Fibroblast of skin of back (primary cell): ENCODE measurements at places on chromosomes 7 and 10.

DNA sequence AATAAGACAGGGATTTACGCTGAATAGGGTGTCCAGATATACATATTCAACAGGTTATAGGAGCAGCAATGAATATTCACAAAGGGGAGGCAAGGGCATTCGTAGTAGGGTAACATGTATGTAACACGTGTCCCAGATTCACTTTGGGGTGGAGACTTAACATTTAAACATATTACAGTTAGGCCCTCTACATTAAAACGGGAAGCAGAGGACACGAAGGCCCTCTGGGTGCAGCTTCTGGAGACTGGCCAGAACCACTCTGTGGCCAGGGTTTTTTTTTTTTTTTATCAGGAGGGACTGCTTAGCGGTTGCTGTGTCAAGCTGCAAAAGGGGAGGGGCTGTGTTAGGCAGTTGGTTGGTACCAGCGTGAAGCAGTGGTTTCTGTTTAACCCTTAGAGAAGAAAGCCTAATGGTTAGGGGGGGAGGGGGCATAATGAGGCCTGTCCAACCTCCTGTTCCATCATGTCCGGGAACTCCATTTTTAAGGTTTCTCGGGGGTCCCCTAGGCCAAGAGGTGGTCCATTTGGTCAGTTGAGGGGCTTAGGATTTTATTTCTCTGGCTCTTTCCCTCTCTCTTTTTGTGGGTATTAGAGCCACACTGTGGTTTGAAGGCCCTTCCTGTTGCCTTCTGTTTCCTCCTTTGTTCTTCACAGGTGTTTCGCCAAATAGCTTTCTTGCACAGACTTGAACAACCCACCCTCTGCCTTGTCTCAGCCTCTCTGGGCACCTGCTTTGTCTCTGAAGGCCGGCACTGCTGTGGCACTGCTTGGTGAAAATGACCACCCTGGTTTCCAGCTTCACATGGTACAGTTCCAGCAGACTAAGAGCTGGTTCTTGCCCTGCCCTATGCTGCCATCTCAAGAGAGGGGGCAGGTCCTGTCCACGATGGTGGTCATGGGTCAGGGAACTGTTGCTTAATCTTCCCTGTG lies 26.4 kb downstream of the PRF1 start:
- DNase-seq = peak; percentile 61

- no peak for DNase-seq
Observed at GRCh38 chr7:63105978-63106377, 892.7 kb upstream of the ZNF722 start.

DNA sequence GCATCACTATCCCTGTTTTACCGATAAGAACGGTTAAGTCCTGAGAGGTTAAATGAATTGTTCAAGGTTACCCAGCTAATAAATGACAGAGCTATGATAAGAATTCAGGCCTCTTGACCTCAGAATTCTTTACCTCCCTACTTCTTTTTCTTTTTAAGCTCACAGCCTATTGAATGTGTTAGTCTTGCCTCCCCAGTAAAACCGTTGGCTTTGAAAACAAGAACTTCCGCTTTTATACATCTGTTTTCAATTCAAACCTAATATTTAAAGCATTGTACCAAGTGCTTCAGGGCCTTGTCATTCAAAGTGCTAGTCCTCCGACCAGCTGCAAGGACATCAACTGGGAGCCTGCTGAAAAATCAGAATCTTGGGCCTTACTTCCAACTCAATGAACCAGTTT lies 15.6 kb downstream of the SEC31B start:
- peak; percentile 86 for DNase-seq

DNA sequence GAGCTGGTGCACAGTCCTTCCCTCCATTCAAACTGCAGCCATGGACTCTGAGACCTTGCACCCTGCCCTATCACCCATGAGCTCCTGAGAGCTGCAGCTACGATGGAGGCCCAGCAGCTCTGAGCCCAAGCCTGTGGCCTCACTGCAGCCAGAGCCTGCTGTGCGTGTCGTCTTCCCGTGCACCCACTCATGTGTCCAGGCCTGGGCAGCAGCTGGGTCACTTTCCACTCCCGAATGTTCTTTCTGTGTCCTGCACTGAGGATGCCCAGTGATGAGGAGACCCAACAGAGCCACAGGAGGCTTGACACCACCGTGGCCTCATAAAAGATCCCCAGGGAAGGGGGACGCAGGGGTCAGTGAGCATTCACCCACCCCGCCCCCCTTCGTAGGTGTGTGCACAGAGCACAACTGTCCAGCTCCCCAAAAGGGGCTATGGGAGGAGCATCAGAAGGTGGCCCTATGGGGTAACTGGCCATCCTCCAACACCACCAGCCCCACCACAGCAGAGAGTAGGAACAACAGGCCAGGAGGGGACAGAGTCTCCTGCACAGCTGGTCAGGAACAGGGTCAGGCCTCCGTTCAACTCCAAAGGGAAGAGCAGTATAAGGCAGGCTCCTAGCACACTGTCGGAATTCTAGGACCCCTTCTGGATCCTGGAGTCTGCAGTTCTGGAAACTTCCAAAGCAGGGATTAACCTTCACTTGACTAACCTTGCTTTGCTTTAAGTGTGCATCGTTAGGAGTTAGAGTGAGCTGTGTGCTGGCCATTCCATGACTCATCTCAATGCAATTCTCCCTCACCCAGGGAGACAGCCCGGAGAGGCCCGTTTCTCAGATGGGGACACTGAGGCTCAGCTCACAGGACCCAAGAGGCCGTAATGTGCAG lies 52.6 kb downstream of the RASGEF1A start:
- peak; percentile 6 for DNase-seq

- DNase-seq = peak; percentile 96
Observed at GRCh38 chr10:69864321-69864720, 62.6 kb downstream of the COL13A1 start.

- no peak for DNase-seq
Observed at GRCh38 chr7:4273566-4274230, 408.4 kb upstream of the FOXK1 start.

DNA sequence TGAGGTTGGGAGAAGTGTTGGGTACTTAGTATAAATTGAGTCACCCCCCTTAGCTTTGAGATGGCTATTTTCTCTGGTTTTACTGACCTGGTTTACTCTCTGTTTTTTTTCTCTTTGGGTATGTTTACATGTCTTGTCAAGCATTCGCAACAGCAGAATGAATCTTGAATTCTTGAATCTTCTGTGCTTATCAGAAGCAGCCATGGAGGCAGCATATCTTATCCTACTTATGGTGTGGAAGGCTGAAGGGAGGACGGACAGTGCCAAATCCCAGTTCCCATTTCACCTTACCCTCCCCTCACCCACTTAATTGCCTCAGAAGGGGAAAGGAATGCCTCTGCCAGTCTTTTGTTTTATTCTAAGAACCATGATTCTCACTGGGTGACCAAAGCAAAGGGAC lies 3.7 kb downstream of the SND1 start:
- DNase-seq = no peak

- no peak for DNase-seq
Observed at GRCh38 chr10:127802531-127803095, 65.6 kb downstream of the FOXI2 start.

- no peak for DNase-seq
Observed at GRCh38 chr10:1043532-1043995, 5.4 kb downstream of the IDI1 start.

DNA sequence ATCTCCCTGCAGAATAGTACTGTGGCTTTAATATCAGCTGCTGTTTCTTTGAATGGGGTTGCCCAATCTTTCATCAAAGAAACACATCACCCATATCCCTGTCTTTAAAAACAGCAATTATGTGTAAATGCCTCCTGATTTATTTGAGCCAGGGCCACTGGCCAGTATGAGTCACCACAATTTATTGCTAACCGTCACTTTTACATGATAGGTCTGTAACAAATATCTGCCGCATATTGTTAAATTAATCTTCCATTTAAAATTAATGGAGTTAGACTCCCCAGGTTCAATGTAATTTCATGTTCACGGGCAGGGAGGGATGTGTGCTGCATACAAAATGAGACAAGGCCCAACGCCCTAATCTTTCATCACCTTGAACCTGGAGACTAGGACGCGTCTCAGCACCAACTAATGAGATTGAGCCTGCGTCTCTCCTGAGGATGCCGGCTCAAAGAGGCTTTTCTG lies 673.4 kb downstream of the AUTS2 start:
- DNase-seq = no peak

- peak; percentile 11 for DNase-seq
Observed at GRCh38 chr10:55283031-55283430, 482.0 kb upstream of the PCDH15 start.

GRCh38 chr10:76197293-76197692 lies 765.9 kb downstream of the LRMDA start:
- DNase-seq = no peak

DNA sequence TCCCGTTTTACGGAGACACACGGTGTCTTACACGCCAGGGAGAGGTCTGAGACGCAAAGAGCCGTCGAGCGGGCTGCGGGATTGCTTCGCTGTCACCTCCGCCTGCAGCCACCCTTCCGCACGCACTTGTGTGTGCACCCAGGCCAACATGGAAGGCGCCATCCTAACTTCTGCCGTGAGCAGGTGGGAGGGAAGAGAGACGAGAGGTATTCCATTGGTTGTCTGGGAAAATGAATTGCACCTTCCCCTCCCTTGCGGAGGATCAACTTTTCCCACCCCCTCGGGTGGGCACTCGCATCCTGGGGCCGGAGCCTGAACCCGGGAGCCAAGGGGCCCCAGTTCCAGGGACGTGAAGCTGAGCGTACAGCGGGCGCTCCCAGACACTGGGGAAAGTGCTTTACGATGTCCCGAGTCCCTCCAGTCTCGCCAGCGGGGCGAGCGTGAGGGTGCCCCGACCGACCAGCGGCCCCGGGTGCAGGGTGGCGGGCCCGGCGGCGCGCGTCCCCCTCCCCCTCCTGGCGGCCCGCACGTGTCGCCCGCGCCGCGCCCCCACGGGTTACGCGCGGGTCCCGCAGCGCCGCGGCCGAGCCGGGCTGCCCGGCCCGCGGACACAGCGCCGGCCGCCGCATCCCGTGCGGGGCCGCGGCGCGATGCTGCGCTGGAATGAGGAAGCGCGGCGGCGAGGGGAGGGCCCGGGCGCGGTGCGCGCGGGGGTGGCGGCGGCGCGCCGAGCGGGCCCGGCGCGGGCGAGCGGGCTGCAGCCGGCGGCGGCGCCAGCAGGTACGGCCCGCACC lies 984 bp upstream of the IKZF1 start:
- DNase-seq = no peak

DNA sequence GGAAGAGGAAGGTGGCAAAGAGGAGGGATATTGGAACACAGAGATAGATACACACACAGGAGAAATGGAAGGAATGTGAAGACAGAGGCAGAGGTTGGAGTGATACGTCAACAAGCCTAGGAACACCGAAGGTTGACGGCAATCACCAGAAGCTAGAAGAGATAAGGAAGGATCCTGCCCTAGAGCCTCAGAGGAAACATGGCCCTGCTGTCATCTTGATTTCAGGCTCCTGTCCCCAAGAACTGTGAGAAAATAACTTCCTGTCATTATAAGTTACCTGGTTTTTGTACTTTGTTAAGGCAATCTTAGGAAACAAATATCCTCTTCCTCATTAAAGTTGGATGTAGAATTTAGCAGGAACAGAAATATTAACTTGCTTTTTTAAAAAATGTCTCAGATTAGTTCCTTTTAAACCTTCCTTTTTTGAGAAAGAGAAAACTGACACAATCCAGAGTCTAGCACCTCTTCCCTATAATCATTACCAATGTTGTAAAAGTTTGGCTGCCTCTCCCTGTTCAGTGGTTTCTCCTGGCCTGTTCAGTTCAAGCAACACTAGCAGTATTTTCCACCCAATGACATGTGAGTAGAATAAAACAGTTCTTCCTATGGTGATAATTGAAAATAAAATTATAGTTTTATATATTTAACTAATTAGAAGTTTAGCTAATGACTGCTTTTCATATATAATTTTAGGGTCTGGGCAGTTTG lies 28.8 kb upstream of the GNAI1 start:
- no peak for DNase-seq

DNA sequence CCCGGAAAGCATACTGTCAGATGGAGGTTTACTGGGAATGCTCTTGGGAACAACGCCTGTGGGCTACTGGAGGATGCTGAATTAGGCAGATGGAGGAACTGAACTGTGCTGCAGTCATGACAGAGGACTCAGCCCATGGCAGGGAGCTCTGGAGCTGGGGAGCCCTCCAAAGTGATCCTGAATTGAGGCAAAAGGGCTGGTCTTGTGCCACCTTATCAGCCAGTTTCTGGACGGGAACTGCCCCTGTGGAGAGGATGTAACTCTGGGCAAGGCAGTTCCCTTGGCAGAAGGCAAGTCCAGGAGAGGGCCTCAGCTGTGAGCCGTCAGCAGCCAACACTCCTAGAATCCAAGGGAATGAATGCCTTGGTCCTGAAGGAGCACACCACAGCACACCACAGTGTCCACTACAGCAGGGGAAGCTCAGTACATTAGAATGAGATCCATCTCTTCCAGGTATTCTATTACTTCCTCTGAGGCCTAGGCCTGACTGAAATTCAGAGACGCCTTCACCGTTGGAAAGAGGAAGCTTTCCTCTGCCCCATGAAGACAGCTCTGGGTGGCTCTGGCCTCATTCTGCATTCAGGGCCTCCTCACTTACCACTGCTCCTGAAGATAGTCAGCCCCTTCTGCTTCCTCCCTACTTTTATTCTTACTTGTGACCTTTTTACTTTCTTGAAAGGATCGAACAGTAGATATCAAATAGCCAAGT lies 139.6 kb upstream of the GPR26 start:
- no peak for DNase-seq

DNA sequence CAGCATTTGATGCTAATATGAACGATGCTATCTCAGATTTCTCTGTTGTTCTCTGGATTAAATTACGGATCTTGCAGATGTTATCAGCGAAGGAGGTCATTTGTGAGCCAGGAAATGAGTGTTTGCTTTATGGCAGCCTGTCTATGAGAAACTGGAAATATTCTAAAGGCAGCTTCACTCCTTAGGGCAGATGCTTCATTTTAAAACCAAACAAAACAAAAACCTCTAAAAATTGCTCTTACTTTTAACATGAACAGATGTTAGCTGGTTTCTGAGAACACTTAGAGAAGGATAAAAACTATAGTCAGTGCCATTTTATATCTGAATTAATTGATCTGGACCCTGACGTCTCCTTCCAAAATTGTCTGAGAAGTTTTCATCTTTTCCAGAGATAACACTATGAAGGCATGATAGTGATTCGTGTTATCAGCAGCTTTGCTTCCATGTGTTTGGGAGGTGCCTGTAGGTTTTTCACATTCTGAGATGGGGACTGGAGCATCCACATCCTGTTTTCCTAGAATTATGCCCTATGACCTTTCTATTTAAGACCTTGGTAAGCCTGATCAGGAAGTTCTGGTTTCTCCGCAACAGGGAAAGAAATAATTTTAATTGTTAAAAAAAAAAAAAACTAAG lies 53.1 kb downstream of the CPED1 start:
- DNase-seq = no peak

DNA sequence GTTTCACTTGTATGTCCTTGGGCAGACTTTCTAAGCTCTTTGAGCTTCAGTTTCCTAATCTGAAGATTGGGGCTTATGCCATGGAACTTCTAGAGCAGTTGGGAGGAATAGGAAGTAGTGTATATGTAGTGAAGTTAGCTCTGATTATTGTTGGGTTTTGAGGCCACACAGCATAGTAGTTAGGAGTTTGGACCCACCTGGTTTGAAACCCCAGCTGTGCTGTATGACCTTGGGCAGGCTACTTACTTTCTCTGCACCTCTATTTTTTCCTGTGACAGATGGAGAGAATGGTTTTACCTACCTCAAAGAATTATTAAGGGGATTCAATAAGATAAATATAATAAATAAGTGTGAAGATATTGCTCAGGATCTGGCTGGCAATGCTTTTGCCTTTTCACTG lies 61.4 kb upstream of the ADRB1 start:
- DNase-seq = no peak

GRCh38 chr7:14071045-14071444 lies 81.6 kb upstream of the ETV1 start:
- no peak for DNase-seq
